AG08396 (cell line): ENCODE measurements at places on chromosomes 7 and 10.

GRCh38 chr10:20977300-20977699, 80.2 kb upstream of the NEBL start:
- DNase-seq: no peak

GRCh38 chr7:8064828-8065227, 96.2 kb downstream of the GLCCI1 start:
- DNase-seq: no peak

DNA sequence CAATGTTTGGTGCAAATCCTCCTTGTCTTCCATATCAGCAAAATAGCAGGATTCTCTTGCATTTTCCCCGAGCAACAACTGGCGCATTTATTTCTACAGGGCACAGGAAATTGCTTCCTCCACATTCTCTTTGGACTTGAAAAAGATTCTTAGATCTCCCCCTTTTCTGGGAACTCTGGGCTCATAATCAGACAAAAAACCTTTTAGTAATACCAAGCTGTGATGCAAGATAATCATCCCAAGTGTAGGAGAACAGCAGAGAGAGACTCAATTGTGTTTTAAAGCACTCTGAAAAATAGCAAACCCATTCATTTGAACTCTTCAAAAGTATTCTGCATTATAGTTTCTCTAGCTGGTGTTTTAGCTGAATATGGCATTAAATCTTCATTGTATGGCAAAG, 419.6 kb upstream of the NPVF start:
- DNase-seq: no peak

GRCh38 chr10:71005337-71006305, 117.3 kb upstream of the PCBD1 start:
- DNase-seq: no peak

GRCh38 chr7:123305840-123306375, 106.1 kb upstream of the SLC13A1 start:
- no peak for DNase-seq

GRCh38 chr10:6044751-6045313, 17.3 kb downstream of the IL2RA start:
- DNase-seq: no peak

DNA sequence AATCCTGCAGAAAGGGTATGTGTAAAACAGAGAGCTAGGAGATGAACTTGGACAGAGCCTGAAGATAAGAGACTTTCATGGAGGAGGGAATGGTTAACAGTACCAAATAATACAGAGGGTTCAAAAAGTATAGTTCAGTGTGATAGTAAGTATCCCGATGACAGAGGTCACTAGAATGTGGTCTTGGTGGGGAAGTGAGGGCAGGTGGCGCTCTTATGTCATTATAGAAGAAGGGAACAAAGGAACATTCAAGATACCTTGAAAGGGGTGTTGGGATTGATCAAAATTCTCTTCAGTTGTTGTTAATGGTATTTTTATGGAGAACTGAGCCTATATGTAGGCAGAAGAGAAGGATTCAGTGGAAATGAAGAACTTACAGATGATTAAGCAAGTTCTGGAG, 312.5 kb downstream of the SUGCT start:
- DNase-seq: no peak

- no peak for DNase-seq
Measured at GRCh38 chr7:70341446-70341845, 743.2 kb downstream of the AUTS2 start.

- no peak for DNase-seq
Measured at GRCh38 chr7:30263090-30263710, 21.2 kb upstream of the ZNRF2 start.

DNA sequence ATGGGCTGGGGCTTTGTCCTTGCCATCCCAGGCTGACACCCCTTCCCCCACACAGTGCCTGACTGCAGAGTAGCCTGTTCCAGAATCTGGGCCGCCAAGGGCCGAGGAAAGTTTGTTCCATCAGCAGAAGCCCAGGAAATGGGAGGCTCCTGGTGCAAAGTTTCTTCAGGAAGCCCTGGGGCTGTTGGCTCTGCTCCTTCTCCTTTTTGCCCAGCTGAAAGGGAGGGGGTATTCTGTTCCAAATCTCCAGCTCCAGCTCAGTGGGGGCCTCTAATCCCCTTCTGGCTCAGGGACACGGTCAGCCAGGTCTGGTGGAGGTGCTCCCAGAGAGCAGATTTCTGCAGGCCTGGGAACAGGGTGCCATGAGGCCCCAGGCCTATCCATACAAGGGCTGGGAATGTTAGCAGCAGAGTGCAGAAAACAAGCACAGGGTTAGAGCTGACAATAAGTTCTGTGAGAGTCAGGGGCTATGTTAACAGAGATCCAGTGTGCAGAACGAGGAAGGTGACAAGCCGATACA, 399.5 kb downstream of the RPS24 start:
- no peak for DNase-seq

- DNase-seq: no peak
Measured at GRCh38 chr10:61170594-61170993, 226.6 kb upstream of the RHOBTB1 start.

GRCh38 chr10:126964190-126964589, 59.0 kb downstream of the DOCK1 start:
- no peak for DNase-seq

- no peak for DNase-seq
Measured at GRCh38 chr10:3532644-3533043, 252.4 kb downstream of the KLF6 start.

DNA sequence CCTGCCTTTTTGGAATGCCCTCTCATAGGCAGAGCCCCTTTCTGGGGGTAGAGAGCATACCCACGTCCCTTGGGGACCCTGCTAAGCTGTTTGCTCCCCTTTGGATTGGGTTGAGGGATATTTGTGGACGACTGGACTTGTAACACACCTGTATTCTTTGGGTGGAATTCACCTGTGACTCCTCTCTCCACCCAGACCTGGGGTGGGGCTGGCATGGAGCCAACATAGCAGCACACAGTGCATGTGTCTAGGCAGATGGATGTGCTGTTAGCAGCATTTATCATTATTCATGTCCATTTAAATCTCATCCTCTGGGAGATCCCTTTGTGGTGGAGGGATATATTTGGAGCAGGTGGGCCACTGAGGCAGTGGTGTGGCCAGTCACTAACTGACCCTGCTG, 51.0 kb downstream of the CDH23 start:
- DNase-seq: no peak

DNA sequence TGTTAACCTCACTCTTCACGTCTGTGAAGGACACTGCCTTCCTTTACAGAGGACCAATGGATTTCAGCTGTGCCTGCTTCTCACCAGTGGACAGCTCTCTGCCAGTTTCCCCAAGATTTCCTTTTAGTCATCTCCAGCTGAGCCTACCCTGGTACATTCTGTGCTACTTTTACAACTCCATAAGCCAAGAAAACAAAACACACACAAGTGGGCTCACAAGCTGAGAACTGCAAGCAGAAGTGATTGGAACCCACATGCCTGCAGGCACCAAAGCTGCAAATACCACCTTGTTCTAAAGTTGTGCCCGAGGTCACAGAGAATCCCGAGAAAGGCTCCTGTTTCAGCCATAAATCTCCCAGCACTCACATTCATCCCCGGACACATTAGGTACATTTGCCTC, 636.8 kb downstream of the PHTF2 start:
- no peak for DNase-seq

- DNase-seq: no peak
Measured at GRCh38 chr10:4485636-4486035, 340.4 kb upstream of the AKR1E2 start.

- no peak for DNase-seq
Measured at GRCh38 chr10:116073001-116073400, 200.0 kb downstream of the GFRA1 start.

DNA sequence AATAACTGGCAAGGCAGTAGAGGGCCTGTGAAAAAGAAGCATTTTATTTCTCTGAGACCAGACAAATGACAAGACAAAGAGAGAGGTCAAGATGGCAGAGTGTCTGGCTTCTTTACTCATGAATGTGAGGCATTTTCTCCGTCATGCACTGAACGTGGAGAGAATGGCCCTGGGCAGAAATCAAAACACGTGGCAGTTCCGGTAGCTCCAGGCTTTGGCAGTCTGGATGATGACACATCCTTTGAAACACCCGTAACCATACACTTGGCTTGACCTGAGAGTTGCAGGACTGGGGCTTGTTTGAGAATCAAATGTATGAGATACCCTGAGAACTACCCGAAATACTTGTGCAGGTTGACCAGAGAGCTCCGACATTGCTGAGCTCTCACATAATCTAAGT, 537.6 kb downstream of the ACTR3B start:
- DNase-seq: no peak

DNA sequence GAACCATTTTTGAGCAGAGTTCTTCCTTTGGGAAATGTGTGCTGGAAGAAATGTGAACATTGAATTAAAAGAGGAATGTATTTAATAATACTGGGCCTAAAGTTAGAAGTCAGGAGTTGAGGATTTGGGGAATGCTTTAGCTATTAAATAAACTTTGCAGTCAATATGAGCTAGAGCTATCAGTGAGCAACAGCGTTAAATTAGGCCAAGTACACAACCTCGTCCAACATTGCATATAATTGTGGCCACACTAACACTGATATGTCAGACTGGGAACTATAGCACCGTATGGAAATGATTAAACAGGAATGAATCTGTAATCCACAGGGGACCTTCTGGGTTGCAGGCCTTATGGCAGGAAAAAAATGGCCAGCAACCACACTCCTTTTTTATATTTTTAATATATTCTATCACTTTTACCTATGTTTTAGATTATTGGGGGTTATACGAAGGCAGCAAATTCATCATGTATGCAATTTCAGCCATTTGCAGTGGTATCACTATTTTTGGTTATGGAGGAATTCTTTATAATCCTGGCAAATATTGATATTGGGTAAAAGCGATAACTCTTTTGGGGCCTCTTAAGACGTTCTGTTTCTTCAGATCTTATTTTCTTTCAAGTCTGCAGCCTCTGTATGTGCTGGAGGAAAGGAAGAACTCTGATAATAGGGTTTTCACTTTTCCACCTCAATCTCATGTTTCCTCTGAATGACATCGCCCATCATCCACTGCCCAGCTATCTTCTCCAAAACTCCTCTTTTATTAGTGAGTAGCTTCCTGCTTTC, 236.3 kb upstream of the PLXDC2 start:
- DNase-seq: no peak

- DNase-seq: no peak
Measured at GRCh38 chr10:16429539-16429938, 7.3 kb upstream of the PTER start.
